Neural crest cell (in vitro differentiated cells): ENCODE measurements at places on chromosomes 4 and X. TPM values are rescaled to one million over a fixed set of nuclear protein-coding genes. Genes with fewer than 3 reads are reported as not detected.
A peak's percentile ranks its signal among the peaks of the same experiment; 100 is the strongest.

DNA sequence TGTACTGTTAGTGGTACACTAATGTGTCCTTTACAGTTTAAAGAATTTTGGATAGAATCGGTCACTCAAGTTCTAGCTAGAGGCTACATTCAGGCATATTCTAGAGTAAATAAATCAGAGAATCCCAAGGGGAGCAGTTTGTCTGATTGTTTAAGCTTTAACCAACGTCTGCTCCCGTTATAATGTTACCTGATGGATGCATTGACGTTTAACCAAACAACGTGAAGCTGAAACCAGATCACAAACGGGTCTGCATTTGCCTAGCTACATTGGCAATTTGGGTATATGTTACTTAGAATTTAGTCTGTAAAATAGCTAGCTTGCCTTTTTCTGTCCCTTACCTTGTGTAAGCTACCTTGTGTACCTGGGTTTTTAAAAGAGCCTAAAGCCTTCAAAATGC, 1.6 kb downstream of the PI4K2B start:
- H3K27ac ChIP-seq = no peak overlapping the region
- no peak for DNase-seq
- no peaks in the 10 kb centered on the region for H3K27me3 ChIP-seq
- H3K4me3 ChIP-seq = peak overlapping the region; percentile 90

Gene GPR34
- total RNA-seq = not detected in 2 replicates

Gene PCGF3
- 58.5 and 61.2 TPM in 2 replicates for total RNA-seq

Gene STS
- total RNA-seq = 6.3 and 6.9 TPM in 2 replicates

Gene ZNF141
- 36.3 and 36.5 TPM in 2 replicates for total RNA-seq

Gene SPANXD
- not detected in 2 replicates for total RNA-seq
